Femur (tissue), 1 donor: ENCODE measurements at places on chromosomes 5 and 9.
A peak's percentile ranks its signal among the peaks of the same experiment; 100 is the strongest.

GRCh38 chr5:10857338-10857733 lies 96.3 kb upstream of the DAP start:
- DNase-seq = no peak

- DNase-seq = no peak
Observed at GRCh38 chr9:22067196-22067595, 58.1 kb upstream of the CDKN2B start.

- no peak for DNase-seq
Observed at GRCh38 chr5:116225281-116225922, 140.6 kb downstream of the COMMD10 start.

DNA sequence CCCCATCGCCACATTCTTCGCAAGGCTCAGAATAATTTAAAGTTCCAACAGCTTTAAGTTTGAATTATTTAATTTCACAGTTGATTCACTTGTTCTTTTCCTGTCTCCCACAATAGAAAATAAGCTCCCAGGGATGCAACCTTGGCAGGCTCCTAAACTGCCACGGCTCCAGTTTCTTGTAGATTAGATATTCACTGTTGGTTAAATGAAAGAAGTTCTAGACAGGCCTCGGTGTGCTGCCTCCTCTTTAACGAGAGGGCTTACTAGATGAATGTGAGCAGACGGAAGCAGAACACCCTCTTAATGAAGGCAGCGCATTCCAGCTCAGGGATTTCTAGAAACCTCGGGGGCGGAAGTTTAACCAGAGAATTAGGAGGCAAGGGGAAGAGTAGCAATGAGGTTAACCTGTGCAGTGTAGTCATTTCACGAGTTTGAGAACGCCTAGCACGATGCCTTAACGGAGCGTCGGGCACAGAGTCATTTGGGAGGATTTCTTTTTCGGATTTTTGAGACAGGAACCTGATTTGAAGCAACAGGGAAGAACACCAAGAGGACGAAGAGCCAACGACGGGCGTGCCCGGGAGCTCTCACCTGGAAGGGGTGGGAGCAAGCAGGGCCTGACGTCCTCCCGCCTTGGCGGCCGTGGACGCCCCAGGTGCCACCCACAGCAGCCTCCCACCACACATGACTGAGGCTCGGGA lies 637 bp upstream of the SMC5 start:
- DNase-seq = peak; percentile 51

DNA sequence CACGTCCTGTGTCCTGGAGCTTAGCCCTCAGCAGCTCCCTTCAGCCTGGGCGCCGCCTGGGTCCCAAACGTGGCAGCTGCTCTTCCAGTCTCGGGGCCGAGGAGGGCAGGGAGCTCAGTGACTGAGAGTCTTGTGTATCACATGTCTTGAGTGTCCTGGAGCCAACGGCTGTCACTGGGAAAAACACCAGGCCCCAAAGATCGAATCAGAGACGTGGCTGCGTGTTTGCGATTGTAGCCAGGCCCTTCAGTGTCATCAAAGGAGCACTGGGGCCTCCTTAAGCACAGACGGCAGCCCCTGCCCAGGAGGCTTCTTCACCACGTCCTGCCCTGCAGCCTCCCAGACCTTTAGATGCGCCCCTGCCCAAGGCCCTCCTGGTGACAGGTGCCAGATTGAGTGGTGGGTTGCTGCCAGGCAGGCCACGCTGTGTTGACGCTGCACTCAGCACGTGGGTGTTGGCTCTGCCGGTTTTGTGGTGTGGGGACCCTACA lies 5.7 kb upstream of the EXOC3 start:
- peak; percentile 20 for DNase-seq

GRCh38 chr9:89497257-89497963 lies 503 bp downstream of the SEMA4D start:
- no peak for DNase-seq

DNA sequence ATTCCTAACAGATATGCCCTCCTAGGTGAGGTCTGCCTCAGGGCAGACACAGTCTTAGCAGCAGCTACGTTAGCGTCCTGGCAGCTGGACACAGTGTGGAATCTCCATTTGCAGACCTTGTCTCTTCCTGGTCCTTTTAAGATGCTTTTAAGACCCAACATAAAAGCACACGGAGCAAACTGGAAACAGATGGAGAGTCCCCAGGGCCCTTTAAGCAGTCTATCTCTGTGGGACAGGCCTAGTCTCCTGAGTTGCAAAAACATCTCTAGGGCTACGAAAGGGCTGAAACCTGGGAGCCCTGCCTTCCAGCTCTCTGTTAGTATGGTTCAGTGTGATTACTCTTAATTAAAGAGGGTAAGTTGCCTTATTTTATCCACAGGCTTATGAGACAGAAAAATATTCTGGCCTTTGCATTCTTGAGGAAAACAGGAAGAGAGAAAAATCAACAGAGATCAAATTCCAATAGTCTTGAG lies 66.0 kb upstream of the GNA14 start:
- DNase-seq = no peak

- no peak for DNase-seq
Observed at GRCh38 chr5:138351517-138351916, 968 bp upstream of the KDM3B start.

GRCh38 chr5:142486581-142486980 lies 161.8 kb upstream of the SPRY4 start:
- no peak for DNase-seq

GRCh38 chr5:128353441-128354107 lies 184.5 kb downstream of the FBN2 start:
- no peak for DNase-seq

DNA sequence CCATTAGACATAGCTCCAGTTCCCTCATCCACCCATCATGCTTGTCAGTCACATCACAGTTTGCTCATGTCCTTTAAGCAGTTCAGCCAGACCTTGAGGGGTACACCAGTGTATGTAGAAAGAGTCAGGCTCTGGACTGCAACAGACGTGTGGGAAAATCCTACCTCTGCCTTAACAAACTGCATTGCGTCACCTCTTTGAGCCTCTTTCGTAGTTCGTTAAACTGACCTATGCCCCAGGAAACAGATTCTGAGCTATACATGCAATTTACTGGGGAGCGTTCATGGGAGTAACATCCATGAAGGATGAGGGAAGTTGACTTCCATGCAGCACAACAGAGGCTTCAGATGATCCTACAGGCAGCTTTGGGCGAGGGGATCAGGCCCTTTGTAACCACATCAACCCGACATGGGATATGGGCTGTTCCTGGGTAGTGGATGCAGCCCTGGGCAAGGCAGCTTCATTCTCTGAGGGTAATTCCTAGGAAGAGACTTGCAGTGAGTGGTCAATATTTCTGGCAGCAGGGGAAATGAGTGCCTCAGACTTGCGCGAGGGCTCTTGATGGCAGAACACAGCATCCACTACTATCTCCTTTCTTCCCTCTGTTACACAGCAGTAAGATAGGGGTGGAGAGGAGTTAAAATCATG lies 4.3 kb downstream of the SPINK4 start:
- DNase-seq = no peak

- DNase-seq = no peak
Observed at GRCh38 chr5:80268916-80269315, 13.1 kb upstream of the SERINC5 start.

- no peak for DNase-seq
Observed at GRCh38 chr9:87327575-87328125, 170.0 kb upstream of the DAPK1 start.

- DNase-seq = no peak
Observed at GRCh38 chr5:145937432-145938250, 1.3 kb downstream of the SH3RF2 start.

GRCh38 chr5:133506181-133506580 lies 106.2 kb downstream of the FSTL4 start:
- DNase-seq = no peak

GRCh38 chr9:34600908-34601307 lies 11.0 kb downstream of the RPP25L start:
- no peak for DNase-seq

DNA sequence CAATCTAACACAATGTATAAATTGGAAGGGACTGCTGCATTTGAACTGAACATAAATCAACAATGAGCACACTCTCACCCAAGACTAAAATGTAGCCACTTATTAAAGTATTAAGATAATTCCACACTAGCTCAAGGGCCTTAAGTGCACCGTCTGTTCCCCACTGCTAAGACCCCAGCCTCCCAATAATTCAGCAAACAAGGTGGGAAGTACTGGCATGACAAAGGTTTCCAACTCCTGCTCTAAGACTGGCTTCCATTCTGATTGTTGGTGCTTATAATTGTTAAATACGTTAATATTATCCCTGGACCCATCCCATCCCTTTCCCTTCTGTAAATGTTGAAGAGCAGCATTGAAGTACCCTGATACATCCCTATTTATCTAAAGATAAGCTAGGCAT lies 636.7 kb downstream of the NR2F1-AS1 start:
- no peak for DNase-seq

- no peak for DNase-seq
Observed at GRCh38 chr5:132435886-132436285, 54.7 kb downstream of the IRF1 start.

DNA sequence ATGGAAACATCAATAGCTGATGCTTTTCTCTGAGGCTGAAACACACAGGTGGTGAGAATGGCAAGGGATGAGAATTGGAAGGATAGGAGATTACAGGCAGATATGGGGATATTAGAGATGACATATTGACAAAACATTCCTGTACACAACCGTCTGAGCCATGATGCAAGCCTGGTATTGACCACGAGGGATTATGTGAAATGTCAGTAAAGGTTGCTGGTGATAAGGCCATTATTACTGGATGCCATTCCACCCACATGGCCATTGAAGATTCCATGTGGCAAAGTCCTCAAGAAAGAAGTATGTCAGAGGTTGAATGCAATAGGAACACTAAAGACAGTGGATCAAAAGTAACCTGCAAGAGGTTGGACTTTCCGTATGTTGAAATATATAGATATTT lies 15.7 kb downstream of the GRAMD2B start:
- no peak for DNase-seq

DNA sequence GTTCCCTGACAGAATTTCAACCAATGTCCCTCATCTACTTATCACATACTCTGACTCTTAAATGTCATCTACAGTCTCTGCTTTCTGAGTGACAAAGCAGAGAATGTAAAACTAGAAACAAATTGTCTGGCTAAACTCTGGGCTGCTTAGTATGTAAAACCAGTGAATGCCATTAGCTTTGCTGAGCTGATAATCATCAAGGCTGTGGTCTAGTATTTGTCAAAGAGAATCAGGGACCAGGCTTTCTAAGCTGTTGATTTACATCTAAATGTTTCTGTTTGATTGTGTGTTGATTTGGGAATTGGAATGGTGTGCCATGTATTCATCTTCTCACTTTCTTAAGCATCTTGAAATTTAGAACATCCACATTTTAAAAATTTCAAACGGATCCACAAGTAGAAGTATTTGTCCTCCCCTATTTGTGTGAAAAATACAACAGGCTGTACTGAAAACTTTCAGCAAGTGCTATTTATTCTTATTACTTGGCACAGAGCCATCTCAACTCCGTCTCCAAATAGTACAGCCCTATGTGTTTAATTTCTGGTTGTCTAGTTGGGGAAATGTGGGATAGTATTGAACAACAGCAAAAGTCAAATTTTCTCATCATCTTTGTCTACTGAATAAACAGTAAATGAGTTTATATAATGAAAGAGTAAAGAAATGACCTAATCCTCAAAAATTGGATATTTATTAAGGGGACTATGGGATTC lies 251.5 kb downstream of the KCTD16 start:
- DNase-seq = no peak

- no peak for DNase-seq
Observed at GRCh38 chr9:89805571-89806292, 200.9 kb downstream of the GADD45G start.

DNA sequence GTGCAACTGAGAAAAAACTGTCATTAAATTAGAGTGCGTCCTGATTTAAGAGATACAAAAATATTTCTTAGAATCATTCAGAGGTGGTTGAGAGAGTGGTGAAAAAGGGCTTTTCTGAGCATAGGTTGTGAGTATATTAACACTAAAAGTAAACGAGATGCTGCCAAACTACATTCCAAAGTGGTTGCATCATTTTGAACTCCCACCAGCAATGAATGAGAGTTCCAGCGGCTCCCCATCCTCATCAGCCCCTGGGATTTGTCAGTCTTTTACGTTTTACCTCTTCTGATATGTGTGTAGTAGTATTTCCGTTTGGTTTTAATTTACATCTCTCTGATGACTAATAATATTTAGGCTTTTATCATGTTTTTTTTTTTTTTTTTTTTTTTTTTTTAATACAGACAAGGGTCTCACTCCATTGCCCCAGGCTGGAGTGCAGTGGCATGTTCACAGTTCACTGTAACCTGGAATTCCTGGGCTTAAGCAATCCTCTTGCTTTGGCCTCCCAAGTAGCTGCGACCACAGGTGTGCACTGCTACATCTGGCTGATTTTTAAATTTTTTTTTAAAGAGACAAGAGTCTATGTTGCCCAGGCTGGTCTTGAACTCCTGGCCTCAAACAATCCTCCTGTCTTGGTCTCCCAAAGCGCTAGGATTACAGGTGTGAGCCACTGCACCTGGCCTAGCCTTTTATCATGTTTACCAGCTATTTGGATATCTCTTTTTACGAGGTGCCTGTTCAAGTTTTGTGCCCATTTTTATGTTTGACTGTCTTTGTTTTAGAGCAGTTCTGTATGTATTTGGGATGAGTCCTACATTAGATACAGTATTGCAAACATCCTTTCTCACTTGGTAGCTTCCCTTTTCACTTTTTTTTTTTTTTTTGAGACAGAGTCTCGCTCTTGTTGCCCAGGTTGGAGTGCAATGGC lies 17.0 kb downstream of the PRRT1B start:
- DNase-seq = no peak

DNA sequence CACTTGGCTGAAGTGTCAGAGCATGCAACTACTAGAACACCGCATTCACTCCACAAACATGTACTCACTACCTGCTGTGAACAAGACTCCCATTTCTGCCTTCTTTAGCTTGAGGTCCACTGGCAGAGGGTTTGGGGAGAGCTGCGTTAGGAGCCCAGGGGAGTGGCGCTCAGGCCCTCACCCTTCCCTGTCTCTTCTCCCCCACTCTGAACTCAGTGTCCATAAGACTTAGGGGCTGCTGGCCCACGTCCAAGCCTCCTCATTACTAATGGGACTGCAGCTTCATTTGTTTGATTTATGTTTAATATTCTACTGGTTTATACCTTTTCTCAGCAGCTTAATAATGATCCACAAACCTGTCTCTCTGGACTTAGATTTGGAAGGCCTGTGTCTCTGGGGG lies 70.9 kb downstream of the HSPA4 start:
- DNase-seq = no peak

DNA sequence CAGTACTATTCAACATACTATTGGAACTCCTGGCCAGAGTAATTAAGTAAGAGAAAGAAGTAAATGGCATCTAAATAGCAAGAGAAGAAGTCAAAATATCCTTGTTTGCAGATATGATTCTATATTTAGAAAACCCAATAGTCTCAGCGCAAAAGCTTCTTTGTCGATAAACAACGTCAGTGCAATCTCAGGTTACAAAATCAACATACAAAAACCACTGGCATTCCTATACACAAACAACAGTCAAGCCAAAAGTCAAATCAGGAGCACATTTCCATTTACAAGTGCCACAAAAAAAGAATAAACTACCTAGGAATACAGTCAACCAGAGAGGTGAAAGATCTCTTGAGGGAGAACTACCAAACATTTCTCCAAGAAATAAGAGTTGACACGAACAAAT lies 1901.9 kb upstream of the ACO1 start:
- DNase-seq = no peak
